ENCODE measurements at places on chromosomes 2 and 18.
A peak's percentile ranks its signal among the peaks of the same experiment; 100 is the strongest.

GRCh38 chr18:59671551-59671950 is 25.7 kb downstream of the CCBE1 start:
- DNase-seq: no peak

GRCh38 chr18:22563164-22563583 is 145.5 kb upstream of the CTAGE1 start:
- peak; percentile 67 for DNase-seq

DNA sequence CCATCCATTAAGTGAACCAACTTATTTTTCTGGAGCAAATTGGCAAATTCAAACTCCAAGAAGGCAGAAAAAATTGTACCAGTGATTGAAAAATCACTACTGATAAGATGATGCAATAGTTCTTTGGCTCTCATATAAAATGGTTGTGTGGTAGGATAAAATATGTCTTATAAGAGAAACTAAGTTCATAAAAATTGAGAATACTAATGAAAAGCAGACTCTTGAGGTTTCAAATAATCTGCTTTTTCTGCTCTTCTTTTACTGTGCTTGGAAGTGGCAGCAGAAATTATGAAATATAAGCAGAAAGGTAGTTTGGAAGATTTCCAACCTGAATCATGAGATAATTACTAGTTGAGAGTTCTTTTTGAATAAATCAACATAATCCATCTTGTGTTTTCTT is 61.9 kb downstream of the PPP1R1C start:
- DNase-seq: no peak

DNA sequence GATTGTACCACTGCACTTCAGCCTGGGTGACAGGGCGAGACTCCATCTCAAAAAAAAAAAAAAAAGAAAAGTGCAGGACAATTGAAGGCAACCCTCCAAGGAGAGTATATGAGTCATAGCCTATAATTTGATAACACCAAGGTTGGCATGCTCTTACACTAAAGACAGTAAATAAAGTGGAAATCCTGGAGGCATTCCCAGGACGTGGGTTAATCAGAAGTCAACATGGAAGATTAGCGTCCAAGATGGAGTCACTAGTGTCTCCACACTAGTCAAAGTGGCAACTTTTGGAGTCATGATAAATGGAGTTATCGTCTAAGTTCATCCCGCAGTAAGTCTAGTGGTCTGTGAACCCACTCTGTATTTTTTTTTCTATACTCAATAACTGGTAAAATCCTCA is 21.2 kb upstream of the UGGT1 start:
- DNase-seq: no peak

DNA sequence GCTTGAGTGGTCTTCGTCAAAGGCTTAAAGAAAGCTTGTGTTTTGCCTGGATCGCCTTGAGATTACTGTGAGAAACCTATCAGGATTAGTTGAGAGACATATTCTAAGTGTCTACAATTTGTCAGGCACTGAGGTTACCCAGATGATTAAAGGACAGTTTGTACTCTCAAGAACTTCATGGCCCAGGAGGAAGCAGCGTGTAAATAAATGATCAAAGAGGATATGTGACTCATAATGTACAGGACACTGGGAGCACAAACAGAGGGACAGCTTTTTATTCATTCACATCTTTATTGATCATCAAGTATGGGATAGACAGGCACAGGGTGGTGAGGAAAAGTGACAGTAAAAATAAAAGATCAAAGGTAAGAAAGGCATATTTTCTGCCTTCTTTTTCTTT is 152.6 kb upstream of the FSHR start:
- no peak for DNase-seq

GRCh38 chr18:48948112-48949049 is 2.4 kb downstream of the SMAD7 start:
- peak; percentile 65 for DNase-seq

DNA sequence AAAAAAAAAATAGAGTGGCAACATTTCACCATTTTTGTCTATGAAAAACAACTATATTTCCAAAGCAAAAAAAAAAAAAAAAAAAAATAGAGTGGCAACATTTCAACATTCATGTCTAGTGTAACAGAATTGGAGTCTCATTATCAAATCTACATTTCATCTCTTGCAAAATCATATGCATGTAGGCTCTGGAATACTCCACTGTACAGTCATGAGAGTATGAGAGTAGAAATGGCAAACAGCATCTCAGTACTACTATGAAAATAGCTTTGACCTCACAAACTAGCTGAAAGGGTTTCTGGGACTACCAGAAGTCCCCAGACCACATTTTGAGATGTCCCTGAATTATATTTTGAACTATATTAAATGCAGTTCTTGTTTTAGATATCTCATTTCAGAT is 82.8 kb downstream of the SMAD2 start:
- no peak for DNase-seq

DNA sequence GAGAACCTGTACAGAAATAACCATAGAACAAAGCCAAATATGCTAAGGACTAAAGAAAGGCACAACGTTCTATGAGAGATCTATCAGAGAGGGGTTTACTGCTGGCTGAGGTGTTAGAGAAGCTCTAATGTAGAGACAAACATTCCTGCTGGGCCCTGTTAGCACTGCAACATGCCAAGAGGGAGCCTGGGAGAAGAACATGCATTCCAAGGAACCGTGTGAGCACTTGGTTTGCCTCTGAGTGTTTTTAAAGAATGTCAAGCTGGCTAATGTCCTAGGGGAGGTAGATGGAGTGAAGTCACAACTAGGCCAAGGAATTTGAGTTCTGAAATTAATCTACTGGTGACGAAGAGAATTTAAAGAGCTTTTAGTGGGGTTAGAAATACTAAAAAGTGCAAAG is 384.3 kb upstream of the LYPD1 start:
- no peak for DNase-seq
